ENCODE measurements at places on chromosomes 2 and 18.

GRCh38 chr2:69116438-69116837 lies 103.5 kb downstream of the ANTXR1 start:
- no peak for DNase-seq

- DNase-seq = no peak
Observed at GRCh38 chr2:213490087-213490486, 205.8 kb downstream of the SPAG16 start.

GRCh38 chr2:28068088-28068487 lies 177.6 kb downstream of the BABAM2 start:
- DNase-seq = no peak

GRCh38 chr2:178478130-178478438 lies 316 bp downstream of the FKBP7 start:
- DNase-seq = no peak

- DNase-seq = no peak
Observed at GRCh38 chr2:224405841-224406370, 4.0 kb upstream of the FAM124B start.
